ENCODE measurements at places on chromosomes 16 and 17.
A peak's percentile ranks its signal among the peaks of the same experiment; 100 is the strongest.

DNA sequence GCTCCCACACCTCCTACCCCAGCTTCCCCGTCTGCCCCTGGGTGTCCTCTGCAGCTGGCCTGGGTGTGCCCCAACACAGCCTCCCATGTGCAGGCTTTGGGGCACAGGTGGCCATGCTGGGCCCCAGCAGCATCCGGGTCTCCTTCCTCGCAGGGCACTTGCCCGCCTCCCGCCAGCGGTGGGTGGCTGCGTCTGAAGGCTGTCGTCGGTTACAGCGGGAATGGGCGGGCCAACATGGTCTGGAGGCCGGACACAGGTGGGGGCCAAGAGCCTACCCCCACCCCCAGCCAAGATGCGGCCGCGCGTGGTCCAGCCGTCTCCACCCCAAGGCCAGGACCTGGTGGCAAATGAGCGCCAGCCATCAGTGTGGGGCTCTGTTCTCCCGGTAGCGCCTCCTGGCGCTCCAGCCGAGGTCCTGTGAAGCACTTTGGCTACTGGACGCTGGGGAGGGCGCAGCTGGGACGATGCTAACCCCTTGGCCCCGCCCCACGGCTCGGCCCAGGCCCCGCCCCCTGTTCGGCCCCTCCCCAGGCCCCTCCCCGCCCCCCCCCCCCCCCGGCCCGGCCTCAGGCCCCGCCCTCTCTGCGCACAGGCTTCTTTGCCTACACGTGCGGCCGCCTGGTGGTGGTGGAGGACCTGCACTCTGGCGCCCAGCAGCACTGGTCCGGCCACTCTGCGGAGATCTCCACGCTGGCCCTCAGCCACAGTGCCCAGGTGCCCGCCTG lies 7.3 kb upstream of the RHOT2 start:
- DNase-seq: peak; percentile 94

- DNase-seq: peak; percentile 90
Measured at GRCh38 chr16:79598348-79599181, 2.0 kb downstream of the MAF start.

GRCh38 chr17:41419716-41420115 lies 4.7 kb downstream of the KRT37 start:
- no peak for DNase-seq

GRCh38 chr17:75069783-75070182 lies 18.0 kb upstream of the SLC16A5 start:
- DNase-seq: no peak

DNA sequence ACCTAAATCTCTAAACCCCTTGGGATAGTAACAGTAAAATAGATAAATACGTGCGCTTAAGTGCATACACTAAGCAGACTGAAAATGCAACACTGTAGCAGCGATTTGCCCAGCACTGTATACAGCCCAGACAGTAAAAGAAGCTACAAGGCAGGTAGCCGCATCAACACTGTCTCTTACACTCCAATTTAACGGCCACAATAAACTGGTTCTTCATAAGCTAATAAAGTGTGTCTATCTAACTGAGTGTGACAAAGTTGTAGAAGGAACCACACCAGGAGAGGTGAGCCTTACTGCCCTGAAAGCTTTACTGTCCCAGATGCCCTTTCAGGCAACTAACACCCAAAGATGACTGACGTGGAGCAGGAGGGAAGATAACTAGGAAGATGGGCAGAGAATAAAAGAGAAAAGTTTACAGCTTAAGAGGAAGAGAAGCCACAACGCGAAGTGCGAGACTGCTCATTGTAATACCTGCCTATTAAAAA lies 847 bp downstream of the ZDHHC7 start:
- no peak for DNase-seq

DNA sequence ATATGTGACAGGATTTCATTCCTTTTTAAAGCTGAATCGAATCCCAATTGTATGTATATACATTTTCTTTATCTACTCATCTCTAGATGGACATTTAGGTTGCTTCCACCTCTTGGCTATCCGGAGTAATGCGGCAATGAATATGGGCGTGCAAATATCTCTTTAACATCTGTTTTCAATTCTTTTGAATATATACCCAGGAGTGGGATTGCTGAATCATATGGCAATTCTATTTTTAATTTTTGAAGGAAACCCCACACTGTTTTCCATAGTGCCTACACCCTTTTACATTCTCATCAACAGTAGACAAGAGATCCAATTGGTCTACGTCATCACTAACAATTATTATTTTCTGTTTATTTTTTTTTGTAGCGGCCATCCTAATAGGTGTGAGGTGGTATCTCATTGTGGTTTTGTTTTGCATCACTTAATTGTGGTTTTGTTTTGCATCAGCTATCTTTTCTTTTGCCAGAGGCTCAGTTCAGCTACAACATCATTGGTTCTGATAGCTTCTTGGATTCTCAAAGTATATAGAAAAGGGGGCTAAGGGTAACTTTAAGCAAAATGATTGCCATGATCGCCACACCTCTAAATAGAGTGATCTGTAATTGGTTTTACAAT lies 25.6 kb upstream of the MAP2K6 start:
- DNase-seq: no peak

- DNase-seq: no peak
Measured at GRCh38 chr17:50018909-50019308, 23.9 kb upstream of the DLX3 start.

GRCh38 chr17:64439956-64440355 lies 9.0 kb upstream of the MILR1 start:
- no peak for DNase-seq

- no peak for DNase-seq
Measured at GRCh38 chr17:13088666-13089065, 70.8 kb upstream of the ELAC2 start.

GRCh38 chr16:12601290-12601900 lies 202.3 kb downstream of the CPPED1 start:
- no peak for DNase-seq

GRCh38 chr17:17780922-17781590 lies 55.7 kb downstream of the SREBF1 start:
- peak; percentile 98 for DNase-seq

- no peak for DNase-seq
Measured at GRCh38 chr17:80795754-80796153, 195.9 kb upstream of the CHMP6 start.

DNA sequence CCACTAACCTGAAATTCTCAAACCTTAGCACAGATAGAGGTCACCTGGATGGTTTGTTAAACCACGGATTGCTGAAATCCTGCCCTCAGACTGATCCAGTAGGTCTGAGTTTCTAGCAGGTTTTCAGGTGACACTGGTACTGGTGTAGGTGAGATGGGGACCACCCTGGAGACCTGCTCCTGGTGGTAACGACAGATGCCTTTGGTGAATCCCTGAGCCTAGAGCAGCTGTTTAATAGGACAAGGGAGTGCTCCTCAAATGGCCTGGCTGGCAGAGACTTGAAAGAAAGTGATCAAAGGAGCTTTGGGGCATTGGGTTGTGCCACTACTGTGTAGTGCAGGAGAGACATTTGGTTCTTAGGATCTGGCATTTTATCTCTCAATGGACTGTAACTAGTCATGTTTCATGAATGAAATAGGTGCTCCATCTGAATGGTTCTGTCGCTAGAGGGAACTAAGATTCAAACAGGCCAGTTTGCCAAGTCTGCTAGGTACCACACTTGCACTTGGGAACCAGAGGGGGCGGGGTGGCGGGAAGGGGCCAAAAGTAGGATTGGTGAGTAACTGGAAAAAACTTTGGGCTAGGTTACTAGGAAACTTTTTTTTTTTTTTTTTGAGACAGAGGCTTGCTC lies 2.9 kb upstream of the IFI35 start:
- DNase-seq: peak; percentile 78

- no peak for DNase-seq
Measured at GRCh38 chr16:49788572-49788971, 67.3 kb downstream of the ZNF423 start.

DNA sequence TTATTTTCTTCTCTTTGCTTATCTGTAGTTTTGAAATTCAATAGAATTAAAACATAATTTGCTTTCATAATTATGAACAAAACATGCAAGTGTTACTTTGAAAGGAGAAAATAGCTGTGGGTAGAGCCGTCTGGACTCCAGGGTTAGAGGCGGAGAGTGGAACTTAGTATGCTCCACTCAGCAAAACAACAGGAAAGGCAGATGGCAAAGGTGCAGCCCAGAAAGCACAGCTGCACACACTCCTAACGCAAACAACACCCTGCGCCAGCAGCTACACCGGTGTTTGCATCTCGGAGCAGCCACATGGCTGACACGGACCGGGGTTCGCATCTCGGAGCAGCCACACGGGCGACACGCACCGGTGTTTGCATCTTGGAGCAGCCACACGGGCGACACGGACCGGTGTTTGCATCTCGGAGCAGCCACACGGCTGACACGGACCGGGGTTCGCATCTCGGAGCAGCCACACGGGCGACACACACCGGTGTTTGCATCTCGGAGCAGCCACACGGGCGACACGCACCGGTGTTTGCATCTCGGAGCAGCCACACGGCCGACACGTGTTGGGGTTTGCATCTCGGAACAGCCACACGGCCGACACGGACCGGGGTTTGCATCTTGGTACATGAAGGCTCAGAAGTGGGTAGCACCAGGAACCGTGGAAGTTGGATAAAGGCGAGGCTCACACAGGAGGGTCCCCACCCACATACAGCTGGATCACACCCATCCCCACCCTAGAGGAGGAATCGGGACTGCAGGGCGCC lies 12.2 kb upstream of the CAPN15 start:
- no peak for DNase-seq

- DNase-seq: no peak
Measured at GRCh38 chr17:2266865-2267228, 36.7 kb downstream of the SMG6 start.

DNA sequence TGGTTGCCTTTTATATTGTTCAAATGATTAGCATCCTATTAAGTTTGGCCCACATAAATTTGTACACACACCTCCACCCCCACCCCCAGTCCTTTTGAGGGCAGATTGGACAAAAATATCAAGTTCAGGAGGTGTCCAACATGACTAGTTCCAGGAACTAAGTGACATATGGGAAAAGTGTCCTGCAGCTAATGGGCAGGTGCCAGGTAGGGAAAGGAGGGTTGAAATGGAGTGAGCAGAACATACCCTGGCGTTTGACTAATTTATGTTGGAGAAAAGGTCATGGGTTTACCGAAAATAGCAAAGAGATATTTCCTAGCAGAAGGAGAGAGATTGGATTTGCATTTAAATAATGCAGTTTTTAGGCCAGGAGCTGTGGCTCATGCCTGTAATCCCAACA lies 4.9 kb downstream of the KCTD2 start:
- DNase-seq: no peak

GRCh38 chr17:7932949-7933348 lies 943 bp downstream of the CNTROB start:
- peak; percentile 82 for DNase-seq

DNA sequence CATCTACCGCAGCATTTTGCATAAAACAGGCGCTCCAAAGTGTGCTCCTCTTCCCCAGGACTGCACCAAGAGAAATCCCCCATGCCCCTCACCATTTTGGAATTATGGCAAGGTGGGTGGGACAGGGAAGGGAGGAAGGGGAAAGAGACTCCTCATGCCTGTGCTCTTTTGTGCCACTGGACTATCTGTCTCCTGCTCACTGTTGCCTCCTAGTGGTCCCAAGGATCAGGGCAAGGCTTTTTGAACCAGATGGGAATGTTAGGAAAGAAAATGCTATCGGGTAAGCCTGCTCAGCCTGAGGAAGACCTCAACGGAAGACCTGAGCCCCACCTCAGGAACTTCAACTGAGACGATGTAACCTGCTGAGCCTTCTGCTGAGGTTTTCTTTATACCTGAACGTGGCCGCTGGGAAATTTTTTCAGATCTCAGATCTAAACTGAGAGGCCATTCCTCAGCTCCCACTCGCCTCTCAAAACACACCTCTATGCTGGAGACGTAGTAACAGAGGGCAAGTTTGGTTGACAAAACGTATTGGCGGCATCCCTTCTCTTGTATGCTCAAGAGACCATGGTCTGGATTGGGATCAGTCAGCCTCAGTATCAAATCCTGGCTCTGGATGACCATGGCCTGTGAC lies 58.3 kb downstream of the SPACA3 start:
- peak; percentile 71 for DNase-seq

- DNase-seq: no peak
Measured at GRCh38 chr17:54307351-54307750, 484.6 kb downstream of the KIF2B start.

GRCh38 chr16:21590796-21591195 lies 8.6 kb upstream of the METTL9 start:
- no peak for DNase-seq

DNA sequence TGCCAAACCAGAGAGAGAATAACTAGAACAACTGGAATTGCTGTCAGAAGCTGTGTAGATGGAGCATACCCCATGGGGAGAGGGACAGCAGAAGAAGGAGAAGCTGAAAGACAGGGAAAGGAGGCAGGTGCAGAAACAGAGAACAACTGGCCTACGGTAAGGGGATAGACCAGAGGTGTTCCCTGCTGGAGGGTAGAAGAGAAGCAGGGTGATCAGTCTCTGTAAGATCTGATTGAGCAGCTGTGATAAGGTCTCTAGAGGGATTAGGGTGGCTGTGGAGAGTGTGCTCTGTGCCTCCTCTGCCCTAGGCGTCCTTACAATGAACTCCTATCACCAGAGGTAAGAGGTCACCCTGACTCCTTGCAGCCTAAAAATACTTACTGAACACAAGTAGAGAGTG lies 30.4 kb upstream of the HS3ST3B1 start:
- no peak for DNase-seq

- peak; percentile 92 for DNase-seq
Measured at GRCh38 chr17:40168262-40168832, 8.9 kb upstream of the RAPGEFL1 start.

- peak; percentile 93 for DNase-seq
Measured at GRCh38 chr17:58755577-58756245, at the start of gene PPM1E. TSS of gene PPM1E (plus strand) at chr17:58755854.

DNA sequence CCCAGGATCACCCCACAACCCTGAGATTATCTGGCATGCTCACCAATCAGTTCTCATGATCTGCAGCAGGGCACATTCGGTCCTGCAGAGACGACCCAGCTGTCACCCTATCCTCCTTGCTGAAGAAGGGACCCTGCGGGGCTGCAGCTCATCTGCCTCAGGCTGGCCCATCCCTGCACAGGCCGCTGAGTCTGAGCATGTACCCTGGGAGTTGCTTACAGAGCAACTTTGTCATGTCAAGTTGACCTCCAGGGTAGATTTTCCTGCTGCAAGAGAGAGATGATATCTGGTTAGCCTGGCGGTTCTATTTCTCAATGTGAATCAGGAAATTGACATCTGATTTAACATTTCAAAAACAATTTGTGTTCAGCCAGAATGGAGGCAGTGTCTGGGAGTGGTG lies 36.0 kb upstream of the ADCY9 start:
- no peak for DNase-seq

- peak; percentile 70 for DNase-seq
Measured at GRCh38 chr17:5592382-5592781, 8.1 kb upstream of the NLRP1 start.

- no peak for DNase-seq
Measured at GRCh38 chr16:88939972-88940861, 36.8 kb downstream of the CBFA2T3 start.

DNA sequence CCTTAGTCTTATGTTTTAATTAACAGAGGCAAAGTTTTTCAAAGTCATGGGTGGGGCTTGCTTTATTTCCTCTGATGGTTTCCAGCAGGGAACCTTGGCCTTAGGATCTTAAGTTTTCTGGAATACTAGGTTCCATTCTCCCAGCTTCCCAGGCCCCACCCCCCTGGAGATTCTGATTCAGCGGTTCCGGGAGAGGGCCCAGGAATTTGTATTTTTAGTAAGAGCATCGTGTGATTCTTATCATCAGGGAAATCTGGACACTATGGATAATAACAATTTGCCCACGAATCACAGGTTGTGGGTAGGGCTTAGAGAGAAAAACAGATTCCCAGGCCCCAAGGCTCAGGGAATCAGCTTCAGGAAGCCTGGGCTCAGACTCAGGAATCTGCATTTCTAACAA lies 263.6 kb downstream of the NTN1 start:
- no peak for DNase-seq

Data from mesendoderm (in vitro differentiated cells).